CD4-positive, alpha-beta T cell treated with Interleukin-17A for 1 hour (primary cell): ENCODE measurements at places on chromosomes 16 and 17.
A peak's percentile ranks its signal among the peaks of the same experiment; 100 is the strongest.

GRCh38 chr17:56247816-56248215, 94.5 kb downstream of the ANKFN1 start:
- no peak for DNase-seq

DNA sequence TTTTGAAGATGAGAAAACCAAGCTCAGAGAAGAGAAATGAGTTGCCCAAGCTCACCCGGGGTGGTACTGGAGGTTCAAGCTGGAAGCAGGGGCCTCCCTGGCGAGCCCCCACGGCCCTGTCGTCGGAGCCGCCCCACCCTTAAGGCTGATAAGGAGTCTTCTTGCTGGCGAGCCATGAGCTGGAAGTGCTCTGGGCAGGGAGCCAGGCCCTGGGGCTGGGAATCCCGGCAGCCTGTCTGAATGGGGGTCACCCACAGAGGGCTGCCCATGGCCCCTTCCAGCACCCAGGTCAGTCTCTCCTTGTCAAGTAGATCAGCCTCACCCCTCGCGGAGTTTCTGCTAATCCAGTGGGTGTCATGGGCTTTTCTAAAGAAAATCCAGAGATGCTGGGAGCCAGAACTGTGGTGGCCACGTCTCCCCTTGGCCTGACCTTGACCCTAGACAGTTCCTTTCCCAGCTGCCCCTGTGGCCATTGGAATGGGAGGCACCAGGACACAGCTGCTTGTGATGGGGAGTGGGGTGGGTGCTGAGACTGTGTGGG, 1.2 kb upstream of the P2RX1 start:
- DNase-seq = no peak

- DNase-seq = peak; percentile 74
Measured at GRCh38 chr17:3965118-3965800, 1.0 kb upstream of the ATP2A3 start.

DNA sequence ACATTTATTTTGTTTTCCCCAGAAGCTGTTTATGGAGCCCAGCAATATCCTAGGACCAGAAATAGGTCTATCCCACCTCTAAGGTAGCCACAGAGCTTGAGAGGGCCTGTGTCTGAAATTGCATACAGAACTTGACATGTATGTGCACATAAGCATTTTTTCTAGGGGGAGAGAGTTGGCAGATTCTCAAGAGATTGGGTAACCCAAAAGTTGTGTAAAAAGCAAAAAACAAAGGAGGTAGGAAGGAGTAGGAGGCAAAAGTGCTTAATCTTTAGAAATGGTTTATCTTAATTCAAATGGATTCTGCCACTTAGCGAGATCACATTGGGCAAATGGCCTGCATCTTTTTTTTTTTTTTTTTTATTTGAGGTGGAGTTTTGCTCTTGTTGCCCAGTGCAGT, 3.5 kb downstream of the PLK1 start:
- no peak for DNase-seq

DNA sequence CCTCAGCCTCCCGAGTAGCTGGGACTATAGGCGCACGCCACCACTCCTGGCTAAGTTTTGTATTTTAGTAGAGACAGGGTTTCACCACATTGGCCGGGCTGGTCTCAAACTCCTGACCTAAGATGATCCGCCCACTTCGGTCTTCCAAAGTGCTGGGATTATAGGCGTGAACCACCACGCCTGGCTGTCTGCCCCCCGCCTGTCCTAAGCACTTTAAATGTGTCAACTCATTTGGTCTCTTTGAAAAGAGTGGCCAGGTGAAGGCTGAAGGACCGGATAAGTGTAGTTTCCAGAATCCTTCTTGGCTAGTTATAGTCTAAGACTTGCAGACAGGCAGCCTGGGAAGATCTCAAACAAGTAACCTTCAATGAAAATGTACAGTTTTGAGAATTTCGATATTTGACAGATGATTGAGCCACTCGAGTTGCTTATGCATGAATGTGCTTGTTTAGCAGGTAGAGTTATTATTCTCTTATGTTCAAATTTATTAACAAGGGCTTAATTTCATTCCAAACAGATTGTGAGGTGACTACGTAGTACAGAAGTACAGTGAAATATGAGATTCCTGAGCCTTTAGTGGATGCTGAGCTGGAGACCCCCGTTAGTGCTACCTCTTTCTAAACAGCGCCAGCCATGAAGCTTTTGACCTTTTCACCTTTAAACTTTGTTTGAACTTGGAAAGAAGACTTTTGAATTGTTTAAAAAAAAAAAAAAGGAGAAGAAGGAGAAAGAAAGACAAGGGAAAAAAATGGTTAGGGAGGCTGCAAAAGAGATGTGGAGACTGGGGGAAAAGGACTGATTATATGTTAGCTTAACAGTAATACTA, 164.4 kb upstream of the TBX2 start:
- no peak for DNase-seq

DNA sequence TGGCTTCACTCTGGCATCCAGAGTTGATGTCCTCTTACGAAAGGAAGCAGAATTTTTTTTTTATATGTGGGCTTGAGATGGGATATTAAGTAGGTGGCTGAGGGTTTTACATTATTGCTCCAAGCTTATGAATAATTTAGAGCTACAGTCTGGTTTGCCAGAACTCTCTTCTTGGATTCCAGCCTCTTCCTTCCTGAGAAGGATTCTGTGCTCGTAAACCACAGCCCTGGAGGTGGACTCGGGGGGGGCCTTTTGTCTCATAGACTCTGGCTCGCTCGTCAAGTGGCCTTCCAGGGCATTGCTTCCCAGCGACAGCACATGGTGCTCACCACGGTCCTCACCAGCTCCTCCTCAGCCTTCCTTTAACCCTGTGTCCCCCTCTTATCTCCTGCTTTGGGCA, 43.2 kb downstream of the TMEM11 start:
- DNase-seq = no peak

GRCh38 chr16:67394155-67395104, 1.1 kb upstream of the TPPP3 start:
- peak; percentile 16 for DNase-seq

DNA sequence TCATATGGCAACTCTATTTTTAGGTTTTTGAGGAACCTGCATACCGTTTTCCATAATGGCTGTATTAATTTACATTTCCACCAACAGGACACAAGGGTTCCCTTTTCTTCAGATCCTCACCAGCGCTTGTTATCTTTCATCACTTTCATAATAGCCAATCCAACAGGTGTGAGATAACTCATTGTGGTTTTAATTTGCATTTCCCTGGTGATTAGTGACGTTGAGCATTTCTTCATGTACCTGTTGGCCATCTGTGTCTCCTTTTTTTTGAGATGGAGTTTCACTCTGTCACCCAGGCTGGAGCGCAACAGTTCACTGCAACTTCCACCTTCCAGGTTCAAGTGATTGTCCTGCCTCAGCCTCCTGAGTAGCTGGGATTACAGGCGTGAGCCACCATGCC, 36.2 kb upstream of the ABCC3 start:
- no peak for DNase-seq

GRCh38 chr16:24509536-24509935, 29.8 kb upstream of the RBBP6 start:
- no peak for DNase-seq

- no peak for DNase-seq
Measured at GRCh38 chr17:13346081-13346533, 255.6 kb downstream of the HS3ST3A1 start.

GRCh38 chr17:19719355-19720209, 3.2 kb upstream of the SLC47A2 start:
- no peak for DNase-seq
